ENCODE measurements at places on chromosomes 1 and 21.
A peak's percentile ranks its signal among the peaks of the same experiment; 100 is the strongest.

DNA sequence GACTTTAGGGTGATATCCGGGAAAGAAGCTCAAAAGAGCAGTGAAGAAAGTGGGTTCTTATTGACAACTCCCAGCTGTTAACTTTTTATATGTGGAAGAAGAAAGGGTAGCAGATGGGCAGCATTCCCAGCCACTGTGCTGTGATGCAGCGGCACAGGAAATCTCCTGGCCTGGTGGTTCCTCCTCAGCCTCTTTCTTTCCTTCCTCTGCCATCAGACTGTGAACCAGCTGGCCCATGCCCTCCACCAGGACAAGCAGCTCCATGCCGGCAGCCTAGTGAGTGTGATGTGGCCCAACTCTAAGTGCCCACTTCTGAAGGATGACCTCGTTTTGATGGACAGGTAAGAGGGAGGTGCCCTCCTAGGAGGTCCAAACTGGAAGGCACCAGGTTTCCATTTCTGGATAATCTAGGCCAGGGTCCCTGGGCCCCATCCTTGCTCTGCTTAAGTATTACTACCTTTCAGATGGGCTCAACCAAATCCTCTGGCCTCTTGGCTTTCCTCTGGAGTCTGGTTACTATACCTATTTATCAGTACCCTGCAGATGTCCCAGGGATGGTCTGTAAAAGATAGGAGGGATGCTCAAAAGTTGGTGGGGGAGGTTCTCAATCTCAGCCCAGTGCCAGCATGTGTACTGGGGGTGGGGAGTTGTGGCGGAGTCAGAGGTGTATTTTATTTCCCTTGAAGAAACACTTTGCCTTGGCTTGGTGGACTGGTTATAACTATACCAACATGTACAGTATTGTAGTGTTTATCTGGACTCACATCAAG, 17.0 kb downstream of the MFN2 start:
- no peak for DNase-seq

GRCh38 chr1:170853867-170854266, 81.5 kb upstream of the MROH9 start:
- no peak for DNase-seq

DNA sequence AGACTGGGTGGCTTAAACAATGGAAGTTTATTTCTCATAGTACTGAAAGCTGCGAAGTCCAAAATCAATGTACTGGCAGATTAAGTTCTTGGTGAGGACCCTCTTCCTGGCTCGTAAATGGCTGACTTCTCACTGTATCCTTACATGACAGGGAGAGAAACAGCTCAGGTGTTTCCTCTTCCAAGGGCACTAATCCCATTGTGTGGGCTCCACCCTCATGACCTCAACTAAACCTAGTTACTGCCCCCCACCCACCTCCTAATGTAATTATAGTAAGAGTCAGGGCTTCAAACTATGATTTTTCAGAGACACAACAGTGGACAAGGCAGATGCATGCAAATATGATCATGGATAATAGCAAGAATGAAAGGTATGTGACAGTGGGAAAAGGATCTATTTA, 81.2 kb upstream of the HP1BP3 start:
- DNase-seq = no peak

DNA sequence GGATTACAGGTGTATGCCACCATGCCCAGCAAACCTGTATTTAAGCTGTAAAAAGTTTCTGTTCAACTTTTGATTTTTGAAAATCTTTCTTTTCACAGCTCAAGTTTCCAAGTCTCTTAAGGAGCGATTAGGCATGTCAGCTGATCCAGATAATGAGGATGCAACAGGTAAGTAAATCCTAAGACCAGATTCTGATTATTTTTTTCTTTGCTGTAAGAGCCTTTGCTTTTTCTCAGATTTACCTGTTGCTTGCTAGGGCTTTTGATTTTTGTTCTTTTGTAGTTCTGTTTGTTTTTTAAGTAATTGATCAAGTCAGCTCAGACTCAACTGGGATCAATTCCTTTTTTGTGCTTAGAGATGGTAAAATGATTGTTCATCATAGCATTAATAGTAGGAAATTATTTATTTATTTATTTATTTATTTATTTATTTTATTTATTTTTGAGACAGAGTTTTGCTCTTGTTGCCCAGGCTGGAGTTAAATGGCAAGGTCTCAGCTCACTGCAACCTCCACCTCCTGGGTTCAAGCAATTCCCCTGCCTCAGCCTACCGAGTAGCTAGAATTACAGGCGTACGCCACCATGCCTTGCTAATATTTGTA, 21.1 kb upstream of the SNRPE start:
- DNase-seq = no peak

- no peak for DNase-seq
Measured at GRCh38 chr1:3705341-3705950, 46.8 kb upstream of the CCDC27 start.

DNA sequence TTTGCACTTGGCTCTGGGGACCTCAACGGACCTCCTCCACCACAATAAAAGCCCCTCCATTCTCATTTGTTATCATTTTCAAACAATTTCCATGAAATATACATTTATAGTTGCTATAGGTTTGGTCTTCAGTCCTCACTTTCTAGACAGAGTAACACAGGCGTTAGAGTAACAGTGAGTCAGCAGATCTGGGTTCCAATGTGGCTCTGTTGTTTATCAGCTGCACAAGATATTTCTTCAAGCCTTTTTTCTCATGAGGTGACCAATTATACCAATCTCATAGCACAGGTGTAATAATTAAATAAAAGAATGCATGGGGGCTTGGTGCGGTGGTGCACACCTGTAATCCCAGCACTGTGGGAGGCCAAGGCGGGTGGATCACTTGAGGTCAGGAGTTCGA, 32.8 kb upstream of the PSMB2 start:
- DNase-seq = no peak

DNA sequence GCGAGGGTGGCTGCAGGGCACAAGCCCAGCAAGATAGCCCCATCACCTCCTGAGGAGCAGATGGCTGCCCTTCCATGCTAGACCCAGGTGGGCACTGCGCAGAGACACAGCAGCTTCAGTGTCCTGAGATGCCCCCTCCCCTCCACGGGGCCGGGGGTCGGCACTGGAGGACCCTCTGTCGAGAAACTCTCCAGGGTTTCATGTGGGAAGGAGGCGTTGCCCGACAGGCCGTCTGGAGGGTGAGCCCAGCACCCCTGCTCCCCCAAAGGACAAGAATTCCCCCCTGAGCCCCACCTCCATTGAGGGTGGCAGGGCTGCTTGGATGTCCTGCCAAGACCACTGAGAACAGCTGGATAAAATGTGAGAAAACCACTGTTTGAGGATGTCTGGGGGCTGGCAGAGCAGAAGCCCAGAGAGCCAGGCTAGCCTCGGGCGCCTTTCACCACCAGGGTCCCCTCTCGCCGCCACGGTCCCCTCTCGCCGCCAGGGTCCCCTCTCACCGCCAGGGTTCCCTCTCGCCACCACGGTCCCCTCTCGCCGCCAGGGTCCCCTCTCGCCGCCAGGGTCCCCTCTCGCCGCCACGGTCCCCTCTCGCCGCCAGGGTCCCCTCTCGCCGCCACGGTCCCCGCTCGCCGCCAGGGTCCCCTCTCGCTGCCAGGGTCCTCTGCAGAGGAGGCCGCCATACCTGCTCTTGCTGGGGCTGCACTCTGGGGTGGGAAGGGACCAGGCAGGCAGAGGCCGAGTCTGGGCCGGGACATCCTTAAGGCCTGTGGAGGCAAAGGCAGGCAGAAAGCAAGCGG, 44.2 kb downstream of the SLC19A1 start:
- peak; percentile 40 for DNase-seq

GRCh38 chr1:215111916-215112315, 29.4 kb downstream of the KCNK2 start:
- DNase-seq = no peak

- DNase-seq = no peak
Measured at GRCh38 chr1:74908131-74908530, 175.2 kb downstream of the TYW3 start.
